ENCODE measurements at places on chromosomes 1 and 21. TPM values are rescaled to one million over a fixed set of nuclear protein-coding genes. Genes with fewer than 3 reads are reported as not detected.

DNA sequence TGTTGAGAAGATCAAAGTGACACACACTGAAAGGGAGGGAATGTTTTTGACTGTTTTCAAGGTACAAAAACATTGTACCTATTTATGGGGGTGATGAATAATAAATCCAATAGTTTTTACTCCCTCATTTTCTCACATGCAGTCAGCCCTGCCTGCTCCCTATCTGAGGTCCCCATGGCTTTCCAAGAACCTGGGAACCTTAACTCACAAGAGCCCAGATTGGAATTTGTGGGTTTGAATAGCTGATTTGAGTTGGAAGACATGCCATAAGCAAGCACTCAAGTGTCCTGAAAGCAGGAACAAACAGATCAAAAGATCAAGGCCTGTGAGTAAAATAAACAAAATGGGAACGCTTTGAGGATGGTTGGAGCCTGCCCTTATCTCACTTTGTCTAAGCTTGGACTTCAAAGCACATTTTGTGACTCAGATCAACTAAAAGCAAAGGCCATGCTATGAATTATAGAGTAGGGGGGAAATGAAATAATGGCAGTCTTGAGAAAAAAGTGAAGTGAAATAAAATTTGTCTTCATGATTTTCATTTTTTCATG is 136.6 kb downstream of the LYPLAL1 start:
- DNase-seq: no peak

DNA sequence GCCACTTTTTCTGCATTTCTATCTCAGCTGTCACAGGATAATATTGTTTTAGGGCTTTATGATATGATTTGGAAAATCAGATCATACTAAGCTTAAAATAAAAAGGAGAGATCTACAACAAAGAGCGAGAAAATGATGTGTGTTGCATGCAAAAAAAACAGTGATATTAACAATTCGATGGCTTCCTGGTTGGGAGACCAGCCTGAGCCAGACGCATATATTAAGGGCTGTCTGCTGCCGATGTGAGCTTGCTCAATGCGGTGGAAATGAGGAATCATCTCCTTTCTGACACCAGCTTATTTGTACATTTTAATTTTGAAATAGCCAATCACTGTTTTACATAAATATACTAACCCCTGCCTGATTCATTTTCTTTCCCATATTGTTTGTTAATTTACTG is 862.6 kb downstream of the USP25 start:
- DNase-seq: no peak

GRCh38 chr1:93137604-93138292 is 42.5 kb downstream of the TMED5 start:
- DNase-seq: no peak

DNA sequence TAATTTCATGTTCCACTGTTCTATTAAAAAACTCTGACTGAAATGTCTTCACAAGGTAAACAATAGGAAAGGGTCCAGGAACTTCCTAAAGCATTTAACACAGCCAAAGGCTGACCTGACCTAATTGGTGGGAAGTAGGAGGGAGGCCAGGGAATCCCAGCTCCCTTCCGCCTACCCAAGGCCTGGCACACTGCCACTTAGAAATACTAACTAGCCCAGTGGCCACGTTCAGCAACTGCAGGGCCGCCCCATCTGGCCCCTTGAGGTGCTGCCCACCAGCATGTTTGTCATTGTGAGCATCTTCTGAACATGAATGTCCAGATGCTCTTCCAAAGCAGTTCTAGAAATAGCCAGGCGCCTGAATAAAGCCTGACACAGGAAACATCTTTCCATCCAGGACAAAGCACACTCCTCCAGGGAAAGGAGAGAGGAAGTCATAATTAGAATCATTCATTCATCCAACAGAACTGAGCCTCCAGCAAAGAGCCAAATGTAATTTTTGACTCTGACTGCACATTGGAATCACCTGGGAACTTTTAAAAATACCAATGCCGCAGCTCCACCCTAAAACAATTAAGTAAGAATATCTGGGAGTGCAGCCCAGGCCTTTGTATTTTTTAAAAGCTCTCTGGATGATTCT is 44.6 kb upstream of the BCL9 start:
- no peak for DNase-seq

- DNase-seq: no peak
Observed at GRCh38 chr1:221437926-221438325, 304.0 kb downstream of the DUSP10 start.

DNA sequence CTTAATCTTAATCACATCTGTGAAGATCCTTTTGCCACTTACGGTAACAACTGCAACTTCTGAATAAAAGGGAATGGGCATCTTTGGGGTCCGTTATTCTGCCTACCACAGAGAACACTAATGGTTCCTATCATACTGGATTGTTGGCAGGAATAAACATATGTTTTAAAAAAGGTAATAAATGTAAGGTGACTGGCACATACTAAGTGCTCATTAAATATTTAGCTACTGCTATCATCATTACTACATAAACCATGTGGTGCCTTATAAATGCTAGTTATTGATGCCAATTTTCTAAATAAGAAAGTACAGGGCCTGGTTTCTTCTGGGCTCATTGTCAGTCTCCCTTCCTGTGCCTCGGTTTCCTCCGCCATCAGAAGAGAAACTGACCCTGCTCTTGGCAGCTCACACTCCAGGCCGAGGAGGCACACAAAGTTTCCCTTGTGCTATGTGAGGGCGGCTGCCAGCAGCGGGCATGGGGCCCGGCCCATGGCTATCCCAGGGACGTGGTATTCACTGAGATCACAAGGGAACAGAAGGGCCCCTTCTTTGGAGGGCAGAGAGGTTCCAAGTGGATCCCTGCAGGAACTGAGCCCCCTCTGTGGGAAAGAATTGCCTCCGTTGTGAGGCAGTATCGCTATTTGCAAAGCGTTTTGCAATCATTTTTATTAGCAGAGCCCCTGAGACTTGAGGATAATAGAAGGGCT is 26.2 kb downstream of the NAV1 start:
- DNase-seq: no peak

- DNase-seq: no peak
Observed at GRCh38 chr1:4128616-4129015, 228.5 kb upstream of the C1orf174 start.

DNA sequence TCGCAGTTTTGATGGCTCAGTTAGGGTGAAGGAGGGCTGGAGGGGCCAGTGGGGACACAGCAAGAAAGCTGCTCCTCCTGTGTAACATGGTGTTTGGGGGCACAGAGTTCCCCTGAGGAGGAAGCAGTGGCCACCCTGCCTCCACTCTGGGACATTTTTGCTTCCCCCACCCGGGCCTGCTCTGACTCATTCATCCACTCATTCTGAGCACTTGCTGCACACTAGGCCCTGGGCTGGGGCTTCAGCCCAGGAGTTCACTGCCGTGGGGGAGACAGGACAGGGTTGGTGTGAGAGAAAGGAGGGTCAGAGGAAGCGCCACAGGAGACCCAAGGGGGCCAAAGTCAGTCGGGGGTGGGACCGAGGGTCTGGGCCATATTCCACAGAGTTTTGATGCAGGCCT is 41.4 kb upstream of the ACOT11 start:
- DNase-seq: no peak

GRCh38 chr1:93699503-93700168 is 18.0 kb upstream of the BCAR3 start:
- no peak for DNase-seq

DNA sequence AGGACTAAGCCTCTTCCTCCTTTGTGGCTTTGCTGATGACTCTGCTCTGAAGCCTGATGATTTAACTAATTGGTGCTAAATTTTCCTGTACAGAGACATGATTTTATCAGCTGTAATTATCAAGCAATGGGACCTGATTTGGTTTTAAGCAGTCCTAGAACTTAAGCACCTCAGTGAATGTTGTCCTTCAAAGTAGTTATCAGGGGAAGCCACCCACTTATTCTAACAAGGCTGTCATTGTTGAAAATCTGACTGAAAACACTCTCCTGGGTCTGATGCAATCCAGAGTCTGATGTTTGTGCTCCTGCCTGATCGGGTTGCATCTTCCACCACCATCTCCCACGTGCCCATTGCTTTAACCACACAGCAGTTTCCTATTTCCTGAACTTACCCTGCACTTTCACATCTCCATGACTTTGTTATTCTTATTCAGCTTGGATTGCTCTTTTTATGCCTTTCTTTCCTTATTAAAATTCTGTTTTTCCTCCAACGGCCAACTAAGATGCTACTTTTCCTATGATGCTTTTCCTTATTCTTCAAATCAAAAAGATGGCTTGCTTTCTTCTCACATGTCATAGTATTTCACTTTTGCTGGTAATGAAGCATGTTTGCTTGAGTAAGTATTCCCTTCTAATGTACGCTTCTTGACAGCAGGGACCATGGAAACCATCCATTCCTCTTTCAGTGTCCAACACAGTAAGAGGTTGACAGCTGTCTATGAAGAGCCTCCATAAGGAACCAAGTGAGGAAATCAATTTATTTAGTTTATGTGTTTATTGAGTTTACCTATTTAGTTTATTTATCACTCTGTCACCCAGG is 55.0 kb downstream of the S1PR1 start:
- no peak for DNase-seq

PTGER3 gene
- polyA plus RNA-seq: 49.1 TPM

DNA sequence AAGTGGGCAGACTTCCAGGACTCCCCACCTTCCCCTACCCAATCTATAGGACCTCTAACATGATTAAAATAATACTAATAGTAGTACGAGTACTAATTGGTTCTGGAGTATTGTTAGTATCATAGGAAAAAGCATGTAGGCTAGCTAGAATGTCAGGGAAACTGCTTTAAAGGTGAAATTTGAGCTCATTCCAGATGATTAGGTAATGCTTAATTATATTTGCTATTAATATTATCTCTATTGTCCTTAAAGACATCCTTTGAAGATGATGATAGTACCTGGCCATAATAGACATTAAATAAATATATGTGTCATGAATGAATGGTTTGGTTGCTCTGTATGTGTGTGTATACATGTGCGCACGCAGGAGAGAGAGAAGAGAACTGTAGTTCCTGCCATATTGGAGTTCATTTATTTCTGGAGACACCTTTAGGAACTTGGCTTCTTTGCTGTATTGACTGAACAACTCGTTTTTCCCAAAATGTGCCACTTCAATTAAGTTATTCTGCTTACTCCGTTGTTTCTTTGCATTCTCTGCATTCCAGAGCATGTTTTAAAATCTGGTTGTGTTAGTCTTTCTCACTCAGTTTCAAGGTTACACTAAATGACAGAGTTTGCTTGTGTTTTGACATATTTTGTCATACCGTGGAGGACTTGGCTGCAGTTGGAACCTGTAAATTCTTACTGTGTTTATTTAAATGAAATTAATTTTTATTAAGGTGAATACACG is 117.1 kb downstream of the OSBPL9 start:
- DNase-seq: no peak

DNA sequence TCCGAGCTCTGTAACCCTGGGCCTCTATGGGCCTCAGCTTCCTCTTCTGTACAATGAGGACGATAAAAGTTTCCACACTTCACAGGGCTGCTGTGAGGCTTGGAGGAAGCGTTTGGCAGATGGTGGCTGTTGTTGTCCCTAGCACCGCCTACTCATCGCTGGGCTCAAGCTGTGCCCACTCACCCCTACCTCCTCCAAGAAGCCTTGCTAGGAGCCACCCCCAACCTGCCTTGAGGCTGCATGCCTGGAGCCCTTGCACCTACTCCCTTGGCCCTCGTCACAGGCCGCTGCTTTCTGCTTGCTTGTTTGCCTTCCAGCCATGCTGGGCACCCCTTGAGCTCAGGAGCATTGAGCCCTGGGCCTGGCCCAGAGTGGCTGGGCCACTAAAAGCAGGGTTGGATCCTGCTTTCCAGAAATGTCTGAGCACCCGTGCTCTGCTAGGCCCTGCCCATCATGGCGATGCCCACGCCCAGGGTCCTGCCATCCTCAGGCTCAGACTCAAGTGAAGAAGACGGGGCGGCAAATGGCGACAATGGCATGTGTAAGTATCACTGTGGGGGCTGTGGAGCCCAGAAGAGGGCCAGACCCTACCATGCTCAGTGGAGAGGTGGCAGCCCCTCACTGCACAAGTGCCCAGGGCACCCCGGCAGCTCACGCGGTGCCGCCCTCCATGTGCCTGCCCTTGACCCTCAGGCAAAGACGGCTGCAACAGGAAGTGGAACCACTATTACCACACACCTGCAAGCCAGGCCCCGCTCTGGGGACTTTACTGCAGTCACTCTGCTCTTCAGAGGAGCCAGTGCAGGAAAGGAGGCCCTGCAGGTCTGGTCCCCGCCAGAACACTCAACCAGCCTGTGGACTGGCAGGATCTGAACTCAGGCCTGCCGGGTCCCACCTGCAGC is 9.5 kb downstream of the SH3BGRL3 start:
- no peak for DNase-seq

PTPN22 gene
- 0.31 TPM for polyA plus RNA-seq

GRCh38 chr21:17467829-17468228 is 45.0 kb upstream of the CXADR start:
- no peak for DNase-seq

DNA sequence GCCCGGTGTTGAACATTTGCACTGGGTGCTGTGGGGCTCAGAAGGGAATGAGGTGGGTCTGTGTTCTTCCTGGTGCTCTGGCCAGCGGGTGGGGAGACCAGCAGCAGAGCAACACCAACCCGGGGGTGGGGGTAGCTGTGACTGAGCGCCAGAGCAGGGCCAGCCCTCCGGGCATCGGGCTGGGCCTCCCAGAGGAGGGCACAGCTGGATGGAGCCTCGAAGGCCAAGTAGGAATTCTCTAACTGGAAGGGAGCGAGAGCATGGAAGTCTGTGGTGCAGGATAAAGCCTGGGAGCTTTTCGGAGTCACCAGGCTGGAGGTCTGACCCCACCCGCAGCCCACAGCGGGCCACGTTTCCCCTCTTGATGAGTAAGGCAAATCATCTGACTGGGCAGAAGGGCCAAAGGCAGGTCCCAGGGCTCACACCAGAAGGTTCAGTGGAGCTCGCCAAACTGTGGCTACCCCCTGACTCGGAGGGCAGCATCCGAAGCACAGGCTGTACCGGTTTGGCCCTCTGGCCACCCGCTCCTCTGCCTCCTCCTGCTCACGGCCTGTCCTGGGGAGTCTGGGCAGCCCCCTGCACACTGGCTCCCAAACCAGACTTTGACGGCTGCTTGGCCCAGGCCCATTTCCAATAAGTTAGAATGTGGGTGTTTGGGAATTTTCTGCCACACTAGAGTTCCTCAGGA is 18.8 kb downstream of the SLC1A7 start:
- no peak for DNase-seq

- DNase-seq: no peak
Observed at GRCh38 chr1:67552336-67552759, 122.1 kb upstream of the SERBP1 start.

BTF3L4 gene
- polyA plus RNA-seq: 85.7 TPM

GRCh38 chr1:11796036-11796828 is 9.5 kb downstream of the MTHFR start:
- no peak for DNase-seq

DNA sequence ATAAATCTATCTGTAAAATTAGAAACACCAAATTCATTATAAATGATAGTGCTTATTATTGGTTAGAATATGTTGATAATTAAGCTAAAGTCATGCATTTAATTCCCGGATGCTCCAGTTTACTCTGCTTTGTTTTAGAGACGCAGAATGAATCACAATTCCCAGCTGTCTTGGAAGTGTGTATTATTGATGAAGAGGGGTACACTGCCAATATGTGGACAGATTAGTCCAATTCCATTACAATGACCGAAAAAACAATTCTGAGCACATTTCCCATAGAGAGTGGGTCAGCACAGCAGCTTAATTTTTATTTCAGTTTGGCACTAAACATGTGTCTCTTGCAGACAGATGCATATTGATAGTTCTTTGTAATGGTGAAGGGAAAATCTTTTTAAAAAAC is 146.7 kb downstream of the KCNT2 start:
- no peak for DNase-seq

GRCh38 chr1:238465449-238465848 is 574.7 kb upstream of the ZP4 start:
- no peak for DNase-seq

Measured in right renal cortex interstitium (tissue), 3 donors.